ENCODE measurements at places on chromosomes 11 and 22.
A peak's percentile ranks its signal among the peaks of the same experiment; 100 is the strongest.

DNA sequence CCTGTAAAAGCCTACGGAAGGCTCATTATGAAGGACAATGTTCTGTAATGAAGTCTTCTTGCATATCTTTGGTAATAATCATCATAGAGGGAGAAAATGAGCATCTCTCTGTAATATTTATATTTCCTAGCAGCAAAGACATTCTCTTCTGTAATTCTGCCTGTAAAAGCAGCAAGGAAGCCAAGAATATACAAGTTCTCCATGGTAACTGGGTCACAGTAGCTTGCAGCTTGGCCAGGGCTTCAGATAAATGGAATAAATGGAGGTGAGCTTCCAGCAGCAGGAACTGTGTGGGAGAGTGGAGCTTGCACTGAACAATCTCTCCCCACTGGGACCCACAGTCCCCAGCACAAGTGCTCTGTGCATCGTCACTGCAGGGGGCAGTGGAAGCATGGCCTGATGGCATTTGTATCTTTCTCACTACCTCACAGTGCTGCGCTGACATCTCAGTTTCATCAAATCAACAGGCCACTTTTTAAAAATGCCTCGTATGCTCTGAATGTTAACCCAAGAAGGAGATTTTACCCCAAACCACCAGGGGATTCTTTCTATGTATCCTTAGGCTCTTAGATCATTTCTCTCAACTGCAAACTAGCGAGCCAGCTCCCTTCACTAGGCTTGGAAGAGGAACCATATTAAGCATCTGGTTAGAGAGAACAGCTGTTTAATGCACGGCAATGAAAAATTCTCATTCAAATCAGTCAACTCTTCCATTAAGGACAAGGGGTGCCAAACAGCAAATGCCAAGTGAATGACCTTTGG is 1059.7 kb downstream of the OPCML start:
- no peak for DNase-seq

GRCh38 chr11:45624095-45624494 is 41.3 kb downstream of the CHST1 start:
- DNase-seq, result no peak

GRCh38 chr11:27482793-27483192 is 10.2 kb upstream of the LGR4 start:
- DNase-seq, result no peak

DNA sequence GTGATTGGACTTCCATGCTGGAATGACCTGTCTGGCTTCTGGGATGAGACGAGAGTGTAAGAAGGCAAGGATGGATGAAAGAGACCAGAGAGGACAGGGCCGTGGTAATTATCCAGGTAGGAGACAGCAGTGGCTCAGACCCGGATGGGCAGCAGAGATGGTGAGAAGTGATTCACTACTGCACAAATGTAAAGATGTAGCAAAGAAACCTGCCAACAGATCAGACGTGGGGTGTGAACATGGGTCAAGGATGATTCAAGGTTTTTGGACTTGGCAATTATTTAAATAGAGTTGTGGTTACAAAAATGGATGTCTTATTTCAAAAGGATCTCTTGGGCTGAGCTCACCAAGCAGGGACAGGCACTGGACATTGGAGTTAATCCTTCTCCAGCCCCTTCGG is 32.7 kb downstream of the RIBC2 start:
- DNase-seq, result no peak

- no peak for DNase-seq
Observed at GRCh38 chr11:78209478-78209877, 20.8 kb downstream of the USP35 start.

- peak; percentile 74 for DNase-seq
Observed at GRCh38 chr22:50276143-50276542, 6.0 kb upstream of the MAPK11 start.

- no peak for DNase-seq
Observed at GRCh38 chr11:121715405-121715804, 262.6 kb upstream of the SORL1-AS1 start.

- DNase-seq, result no peak
Observed at GRCh38 chr22:40705918-40706682, 26.8 kb downstream of the MCHR1 start.

- DNase-seq, result peak; percentile 26
Observed at GRCh38 chr11:93743291-93743690, 1.8 kb downstream of the C11orf54 start.

DNA sequence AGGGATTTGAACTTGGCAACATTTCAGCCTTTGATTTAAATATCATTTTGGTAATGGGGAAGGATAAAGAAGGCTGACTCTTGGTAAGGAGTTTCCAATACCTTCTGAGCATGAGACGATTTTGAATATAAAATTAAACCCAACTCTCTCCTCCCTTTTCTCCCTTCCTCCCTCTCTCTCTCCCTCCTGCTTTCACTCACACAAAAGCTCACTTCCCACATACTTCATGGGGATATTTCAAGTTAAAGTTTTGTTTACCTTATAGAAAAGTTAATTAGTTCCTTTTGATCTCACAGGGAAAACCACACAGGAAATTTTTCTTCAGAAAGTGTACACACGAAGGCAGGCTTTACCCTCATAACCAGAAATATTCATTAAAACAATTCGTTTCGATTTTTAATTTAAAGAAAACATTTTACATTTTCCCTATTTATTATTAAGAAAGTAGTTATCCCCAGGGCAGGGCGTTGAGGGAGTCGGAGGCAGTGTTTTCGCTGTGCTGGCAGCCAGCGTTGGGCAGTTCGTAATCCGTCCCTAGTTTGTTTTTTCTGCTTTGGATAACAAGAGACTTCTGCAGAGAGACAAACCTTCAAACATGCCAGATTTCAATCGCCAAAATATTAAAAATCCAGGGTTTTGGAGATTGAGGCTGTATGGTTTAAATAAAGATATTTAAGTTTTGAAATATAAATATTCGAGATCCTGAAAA is 25.3 kb upstream of the ALX4 start:
- no peak for DNase-seq

GRCh38 chr22:46546466-46547178 is 9.2 kb upstream of the CELSR1 start:
- no peak for DNase-seq

GRCh38 chr22:41672780-41673509 is 15.7 kb downstream of the SNU13 start:
- no peak for DNase-seq

- no peak for DNase-seq
Observed at GRCh38 chr11:120139316-120140069, 1.6 kb upstream of the TRIM29 start.

- no peak for DNase-seq
Observed at GRCh38 chr22:46954781-46955180, 192.3 kb downstream of the TBC1D22A start.

- DNase-seq, result no peak
Observed at GRCh38 chr11:78214331-78215194, 25.8 kb downstream of the USP35 start.
